Epithelial cell of esophagus (primary cell): ENCODE measurements at places on chromosomes 5 and 9.

DNA sequence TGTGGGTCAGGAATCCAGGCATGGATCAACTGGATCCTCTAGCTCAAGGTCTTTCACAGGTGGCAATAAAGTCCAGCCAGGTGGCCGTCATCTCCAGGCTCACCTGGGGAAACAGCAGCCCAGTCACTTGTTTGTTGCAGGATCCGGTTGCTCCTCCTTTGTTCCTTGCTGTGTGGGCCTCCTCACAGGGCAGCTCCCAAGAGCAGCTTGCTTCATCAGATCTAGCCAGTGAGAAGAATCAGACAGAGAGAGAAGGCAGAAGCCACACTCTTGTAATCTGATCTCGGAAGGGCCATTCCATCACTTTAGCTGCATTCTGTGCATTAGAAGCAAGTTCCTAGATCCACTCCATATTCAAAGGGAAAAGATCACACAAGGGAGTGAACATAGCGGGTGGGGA is 3.2 kb upstream of the HSD17B3 start:
- no peak for DNase-seq

DNA sequence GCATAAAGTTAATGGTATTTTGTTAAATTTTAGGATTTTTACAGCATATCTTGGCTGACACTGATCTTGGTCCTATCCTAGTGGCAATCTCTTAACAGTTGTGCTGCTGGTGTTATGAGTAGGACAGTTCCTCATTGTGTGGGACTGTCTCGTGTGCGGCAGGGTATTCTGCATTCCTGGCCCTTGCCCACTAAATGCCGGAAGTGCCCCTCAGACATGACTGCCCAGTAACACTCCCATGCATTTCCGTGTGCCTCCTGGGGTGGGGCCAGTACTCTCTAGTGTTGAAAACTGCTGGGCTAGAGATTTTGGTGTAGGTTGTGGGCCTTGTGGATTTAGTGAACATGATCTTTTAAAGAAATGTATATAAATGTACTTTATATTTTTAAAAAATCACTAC is 227.1 kb upstream of the DMRT1 start:
- DNase-seq, result no peak

- no peak for DNase-seq
Observed at GRCh38 chr5:174211277-174211626, 165.7 kb downstream of the NSG2 start.

- DNase-seq, result no peak
Observed at GRCh38 chr5:72888595-72888994, 67.2 kb upstream of the FCHO2 start.

DNA sequence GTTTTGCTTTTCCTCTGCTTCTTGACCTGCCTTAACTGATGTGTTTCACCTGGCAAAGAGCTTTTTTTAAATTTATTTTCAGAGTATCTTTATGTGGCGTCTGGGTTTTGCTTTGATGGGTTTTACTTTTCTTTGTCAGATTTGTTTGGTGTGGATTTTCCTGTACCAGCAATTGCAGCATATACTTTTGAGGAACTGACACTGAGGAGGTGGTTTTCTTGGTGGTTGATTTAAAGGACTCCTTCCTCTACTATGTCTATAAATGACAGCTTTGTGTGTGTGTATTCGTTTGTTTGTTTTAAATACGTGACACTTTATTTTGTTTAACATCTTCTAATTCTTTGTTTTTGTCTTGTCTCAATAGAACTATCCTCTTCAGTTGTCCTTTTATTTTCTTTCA is 1071.9 kb upstream of the ARRDC3 start:
- no peak for DNase-seq

- DNase-seq, result no peak
Observed at GRCh38 chr9:109383947-109384346, 63.1 kb upstream of the EPB41L4B start.

DNA sequence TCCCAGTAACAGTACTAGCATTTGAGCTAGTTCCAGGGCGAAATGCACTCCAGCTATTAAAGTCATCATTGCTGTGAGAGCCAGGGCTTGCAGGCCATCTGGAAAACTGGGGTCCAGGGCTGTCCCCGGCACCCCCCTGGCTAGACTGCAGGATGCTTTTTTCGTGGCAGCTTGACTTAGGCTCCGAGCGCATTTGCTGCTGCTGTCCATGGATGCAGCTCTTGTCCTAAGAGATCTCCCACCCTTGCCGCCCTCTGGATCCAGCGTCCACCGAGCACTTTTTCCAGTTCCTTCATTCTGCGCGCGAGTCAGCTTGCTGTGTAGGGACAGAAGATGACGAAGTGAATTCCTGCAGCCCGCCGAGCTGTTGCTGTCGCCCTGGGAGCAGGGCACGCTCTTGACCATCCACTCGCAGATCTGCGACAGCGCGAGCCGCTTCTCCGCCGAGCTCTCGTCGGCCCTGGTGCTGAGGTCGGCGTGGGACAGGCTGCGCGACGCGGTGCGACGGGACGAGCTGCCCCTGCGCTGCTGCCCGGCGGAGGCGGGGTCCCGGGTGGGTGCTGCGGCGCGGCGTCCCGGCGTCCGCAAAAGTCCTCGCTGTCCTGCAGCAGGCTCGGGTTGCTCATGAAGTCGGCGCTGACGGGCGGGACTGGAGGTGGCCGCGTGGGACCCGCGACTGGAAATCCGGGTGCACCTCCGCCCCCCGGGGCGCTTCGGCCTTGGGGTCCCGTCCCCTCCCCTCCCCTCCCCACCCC is 30.7 kb downstream of the OR2V1 start:
- DNase-seq, result no peak

DNA sequence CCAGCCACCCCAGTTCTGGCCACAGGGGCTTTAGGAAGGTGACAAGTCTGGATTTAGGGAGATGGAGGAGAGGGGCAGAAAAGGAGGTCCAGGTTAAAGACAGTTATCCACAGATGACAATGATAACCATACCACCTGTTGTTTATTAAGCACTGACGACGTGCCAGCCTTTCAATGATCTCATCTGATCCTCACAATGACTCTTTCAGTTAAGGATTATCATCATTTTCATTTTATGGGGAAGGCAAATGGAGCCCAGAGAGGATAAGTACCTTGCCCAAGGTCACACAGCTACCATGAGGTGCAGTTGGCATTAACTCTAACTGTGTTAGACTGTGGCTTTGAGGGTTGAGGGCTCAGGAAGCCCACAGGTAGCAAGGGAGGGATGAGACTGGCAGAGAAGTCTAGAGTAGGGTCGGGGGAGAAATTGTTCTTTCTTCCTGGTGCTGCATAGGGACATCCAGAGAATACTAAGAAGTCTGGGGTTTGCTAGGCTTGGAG is 21.5 kb upstream of the JADE2 start:
- peak; percentile 34 for DNase-seq

GRCh38 chr9:116449949-116450348 is 237.2 kb upstream of the TRIM32 start:
- DNase-seq, result no peak

DNA sequence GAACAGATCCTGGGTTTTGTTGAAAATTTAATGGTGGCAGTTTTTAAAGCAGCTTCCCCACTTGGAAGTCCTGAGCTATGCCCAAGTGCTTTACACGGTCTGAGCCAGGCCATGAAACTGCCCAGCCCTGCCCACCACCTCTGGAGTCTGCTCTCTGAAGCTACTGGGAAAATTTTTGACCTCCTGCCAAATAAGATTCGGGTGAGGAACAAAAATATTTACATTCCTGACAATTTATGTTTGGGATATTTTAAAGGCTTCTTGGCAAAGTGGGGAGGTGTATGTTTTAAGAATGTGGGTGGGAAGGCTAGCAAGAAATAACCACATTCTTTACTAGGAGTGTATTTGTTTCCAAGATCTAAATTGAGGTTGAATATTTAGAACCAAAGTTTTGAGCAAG is 50.0 kb downstream of the HACD4 start:
- no peak for DNase-seq

- peak; percentile 77 for DNase-seq
Observed at GRCh38 chr5:113242481-113243348, 192.1 kb downstream of the TSSK1B start.

DNA sequence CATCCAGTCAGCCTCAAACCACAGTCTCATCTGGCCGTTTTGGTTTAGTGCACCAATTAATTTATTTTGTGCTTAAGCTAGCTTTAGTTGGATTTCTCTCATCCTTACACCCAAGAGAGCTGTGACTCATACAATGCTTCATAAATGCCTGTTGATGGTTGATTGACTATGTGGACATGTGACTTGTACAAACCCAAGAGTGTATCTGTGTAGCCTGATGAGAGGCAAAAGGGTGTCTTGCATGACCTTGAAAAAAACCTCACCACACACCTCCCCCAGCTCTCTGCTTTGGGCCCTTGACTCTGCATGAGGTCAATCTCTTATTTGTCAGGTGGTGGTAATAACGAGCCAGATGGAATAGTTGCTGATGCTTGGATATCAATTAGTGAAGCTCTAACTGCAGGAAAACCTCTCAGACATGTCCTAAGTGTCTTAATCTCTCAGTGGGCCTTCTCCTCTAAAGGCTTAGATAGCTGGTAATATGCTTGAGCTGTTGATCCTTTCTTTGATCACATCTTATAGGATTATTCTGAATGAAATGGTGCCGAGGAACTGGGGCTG is 10.6 kb upstream of the GLRA1 start:
- DNase-seq, result no peak

GRCh38 chr9:105054491-105054890 is 126.5 kb upstream of the ABCA1 start:
- peak; percentile 79 for DNase-seq
